ENCODE measurements at places on chromosomes 5 and 9.

GRCh38 chr5:105807951-105808350, 1862.8 kb downstream of the EFNA5 start:
- no peak for DNase-seq

DNA sequence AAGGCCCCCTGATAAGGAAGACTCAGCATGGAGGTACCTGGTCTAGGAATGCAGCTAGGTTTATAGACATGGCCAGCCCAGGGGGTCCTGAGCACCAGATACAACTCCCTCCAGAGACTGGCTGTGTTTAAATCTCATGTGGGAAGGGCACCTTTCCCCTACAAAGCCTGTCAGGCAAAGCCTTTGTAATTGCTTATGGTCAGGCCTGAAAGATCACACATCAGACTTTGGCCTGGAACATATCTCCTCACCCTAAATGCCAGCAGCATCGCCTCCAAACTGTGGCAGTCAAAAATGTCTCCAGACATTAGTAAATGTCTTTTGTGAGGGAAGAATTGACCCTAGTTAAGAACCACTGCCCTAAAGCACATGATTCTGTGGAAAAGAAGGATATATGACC, 51.6 kb upstream of the MACIR start:
- DNase-seq = no peak

- no peak for DNase-seq
Measured at GRCh38 chr9:94923326-94924089, 197.0 kb downstream of the AOPEP start.

GRCh38 chr5:25863811-25864210, 1174.6 kb downstream of the CDH9 start:
- DNase-seq = no peak

DNA sequence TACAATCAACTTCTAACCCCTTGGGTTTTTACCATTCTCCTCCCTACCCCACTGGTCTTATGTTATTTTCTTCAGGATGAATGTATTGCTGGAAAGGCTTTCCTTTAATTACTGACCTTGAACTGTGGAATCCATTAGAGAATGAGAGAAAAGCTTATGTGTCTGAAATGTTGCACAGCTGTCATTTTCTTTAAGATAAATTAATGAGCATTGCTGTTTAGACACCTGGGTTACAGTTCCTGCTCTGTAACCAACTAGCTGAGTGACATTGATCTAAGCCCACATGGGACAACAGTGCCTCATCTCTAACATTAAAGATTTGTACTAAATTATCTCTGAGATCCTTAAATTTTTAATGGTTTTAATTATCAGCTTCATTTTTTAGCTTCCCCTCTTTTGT, 507.0 kb downstream of the TAF11L14 start:
- DNase-seq = no peak

DNA sequence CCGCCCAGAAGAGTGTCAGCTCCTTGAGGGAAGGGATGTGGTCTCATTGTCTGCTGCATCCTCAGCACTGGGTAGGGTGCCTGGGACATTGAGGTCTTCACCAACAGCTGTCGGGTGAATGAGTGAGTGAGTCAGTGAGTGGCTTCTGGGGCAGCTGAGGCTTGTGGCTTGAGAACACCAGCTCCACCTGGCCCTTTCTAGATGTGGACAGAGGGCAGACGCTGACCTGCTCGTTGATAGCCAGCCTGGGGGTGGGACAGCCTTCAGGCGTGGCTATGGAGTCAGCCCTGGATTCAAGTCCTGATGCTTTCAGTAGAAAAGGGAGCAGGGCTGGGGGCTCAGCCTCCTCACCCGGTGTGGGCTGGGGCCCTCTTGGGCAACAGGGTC, 215.1 kb downstream of the C9orf50 start:
- no peak for DNase-seq

DNA sequence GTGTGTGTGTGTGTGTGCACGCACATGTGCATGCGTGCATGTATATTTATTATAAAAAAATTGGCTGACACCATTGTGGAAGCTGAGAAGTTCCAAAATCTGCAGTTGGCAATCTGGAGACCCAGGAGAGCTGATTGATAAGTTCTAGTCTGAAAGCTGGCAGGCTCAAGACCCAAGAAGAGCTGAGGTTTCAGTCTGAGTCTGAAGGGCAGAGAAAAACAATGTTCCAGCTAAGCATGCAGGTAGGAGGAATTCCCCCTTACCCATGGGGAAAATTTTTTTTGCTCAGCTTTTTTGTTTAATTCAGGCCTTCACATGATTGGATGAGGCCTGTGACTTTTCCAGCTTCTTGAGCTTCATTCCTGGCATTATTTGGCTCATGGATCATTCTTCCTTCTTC, 31.2 kb upstream of the ACTBL2 start:
- no peak for DNase-seq

GRCh38 chr5:80577707-80578106, 7.6 kb upstream of the ANKRD34B start:
- no peak for DNase-seq

- no peak for DNase-seq
Measured at GRCh38 chr9:71795097-71795813, 26.9 kb upstream of the CEMIP2 start.

Measured in activated naive CD4-positive, alpha-beta T cell treated with anti-CD3 and anti-CD28 coated beads, Interleukin-2, amount 50 U/mL, for 16 hours (primary cell).